ENCODE measurements at places on chromosomes 16 and 17.

DNA sequence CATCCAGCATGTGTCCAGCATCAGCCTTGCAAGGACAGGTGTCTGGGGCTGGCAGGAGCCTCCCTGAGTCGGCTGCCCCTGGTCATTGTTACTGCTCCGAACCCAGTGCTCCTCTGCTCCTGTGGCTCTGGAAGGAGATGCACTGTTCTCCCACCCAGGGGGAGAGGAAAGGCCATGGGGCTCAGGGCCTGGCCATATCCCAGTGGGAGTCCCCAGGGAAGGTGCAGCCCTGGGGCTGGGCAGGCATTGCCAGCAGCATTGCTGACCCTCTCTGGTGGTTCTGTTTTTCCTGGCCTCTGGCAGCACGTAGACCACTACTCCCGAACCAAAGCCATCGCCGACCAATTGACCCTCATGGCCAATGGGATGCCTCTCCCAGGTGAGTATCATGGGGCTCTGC, 9.6 kb downstream of the SDR42E2 start:
- DNase-seq: no peak

- no peak for DNase-seq
Observed at GRCh38 chr17:72863526-72864211, 228.8 kb downstream of the SLC39A11 start.

GRCh38 chr17:69084911-69085310, 24.2 kb upstream of the ABCA9 start:
- DNase-seq: no peak

- DNase-seq: no peak
Observed at GRCh38 chr17:51000835-51001638, 119.6 kb downstream of the SPAG9 start.

DNA sequence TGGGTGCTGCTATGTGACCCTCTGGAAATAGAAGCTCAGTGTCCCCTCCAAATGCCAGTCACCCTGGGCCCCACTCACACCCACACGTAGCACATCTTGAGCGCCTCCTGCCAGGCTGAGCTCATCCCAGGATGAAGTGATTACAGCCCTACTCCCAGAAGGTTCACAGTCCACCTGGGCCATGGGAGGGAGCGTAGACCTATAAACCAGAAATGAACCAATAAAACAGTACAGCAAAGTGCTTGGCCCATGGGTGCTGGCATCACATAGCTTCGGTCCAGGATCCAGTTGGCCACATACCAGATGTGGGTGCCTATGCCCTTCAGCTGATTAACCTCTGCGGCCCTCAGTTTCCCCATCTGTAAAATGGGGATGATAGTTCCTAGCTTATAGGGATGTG, 2.2 kb upstream of the BICDL2 start:
- DNase-seq: no peak

DNA sequence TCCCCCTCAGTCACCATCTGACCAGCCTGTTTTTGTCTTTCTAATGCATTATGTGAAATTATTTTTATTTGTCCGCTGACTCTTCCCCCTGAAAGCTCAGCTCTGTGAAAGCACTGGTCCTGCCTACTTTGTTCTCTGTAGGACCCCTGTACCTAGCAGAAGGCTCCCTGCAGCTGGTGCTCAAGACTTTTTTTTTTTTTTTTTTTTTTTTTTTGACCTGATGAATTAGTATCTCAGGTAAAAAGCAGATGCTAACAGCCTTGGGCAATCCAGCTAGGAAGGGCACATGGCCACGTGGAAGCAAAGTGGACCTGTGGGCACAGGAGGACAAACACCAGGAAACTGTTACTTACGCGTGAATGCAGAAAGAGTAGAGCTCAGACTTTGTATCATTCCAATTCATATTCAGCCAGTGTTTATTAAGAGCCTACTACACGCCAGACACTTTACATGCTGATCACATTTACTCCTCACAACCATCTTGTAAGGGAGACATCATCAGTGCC, 629 bp upstream of the UNC119 start:
- DNase-seq: no peak

DNA sequence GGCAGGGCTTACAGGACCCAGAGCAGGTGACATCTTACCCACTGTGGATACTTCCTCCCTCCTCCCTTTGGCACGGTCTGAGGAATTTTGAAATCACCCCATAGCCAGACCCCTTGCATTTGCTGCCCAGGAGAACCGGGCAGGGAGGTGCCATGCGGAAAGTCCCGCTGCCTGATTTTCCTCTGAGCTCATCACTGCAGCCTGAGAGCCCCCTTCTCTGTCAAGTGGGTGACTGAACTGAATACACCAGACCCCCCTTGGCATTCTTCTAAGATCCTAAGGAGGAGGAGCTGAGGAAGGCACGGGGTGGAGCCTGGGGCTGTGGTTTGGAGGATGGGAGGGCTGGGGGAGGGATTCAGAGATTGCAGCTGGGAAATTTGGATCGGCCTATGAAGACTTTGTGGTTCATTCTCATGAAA, 173.4 kb downstream of the RAB11FIP4 start:
- no peak for DNase-seq

DNA sequence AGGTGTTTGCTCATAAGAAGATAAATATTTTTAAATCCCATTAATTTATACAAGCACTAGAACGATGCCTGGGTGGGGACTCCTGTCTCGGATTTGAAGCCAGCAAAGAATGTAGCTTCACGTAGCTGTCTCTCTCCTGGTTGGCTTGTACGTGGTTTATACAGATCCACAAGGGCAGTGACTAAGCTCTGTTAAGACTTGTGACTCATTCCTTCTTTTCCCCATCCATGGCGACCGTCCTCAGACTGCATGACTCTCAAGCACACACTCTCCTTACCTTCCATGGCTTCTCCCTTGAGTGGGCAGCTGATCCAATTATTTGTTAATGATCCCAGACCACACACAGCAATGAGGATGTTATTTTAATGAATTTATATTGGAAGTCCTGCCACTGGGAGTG, 679.7 kb upstream of the SOX9 start:
- DNase-seq: no peak

- DNase-seq: no peak
Observed at GRCh38 chr17:17412326-17412725, 64.5 kb upstream of the MED9 start.

GRCh38 chr17:29291163-29291752, 2.7 kb downstream of the NUFIP2 start:
- no peak for DNase-seq

DNA sequence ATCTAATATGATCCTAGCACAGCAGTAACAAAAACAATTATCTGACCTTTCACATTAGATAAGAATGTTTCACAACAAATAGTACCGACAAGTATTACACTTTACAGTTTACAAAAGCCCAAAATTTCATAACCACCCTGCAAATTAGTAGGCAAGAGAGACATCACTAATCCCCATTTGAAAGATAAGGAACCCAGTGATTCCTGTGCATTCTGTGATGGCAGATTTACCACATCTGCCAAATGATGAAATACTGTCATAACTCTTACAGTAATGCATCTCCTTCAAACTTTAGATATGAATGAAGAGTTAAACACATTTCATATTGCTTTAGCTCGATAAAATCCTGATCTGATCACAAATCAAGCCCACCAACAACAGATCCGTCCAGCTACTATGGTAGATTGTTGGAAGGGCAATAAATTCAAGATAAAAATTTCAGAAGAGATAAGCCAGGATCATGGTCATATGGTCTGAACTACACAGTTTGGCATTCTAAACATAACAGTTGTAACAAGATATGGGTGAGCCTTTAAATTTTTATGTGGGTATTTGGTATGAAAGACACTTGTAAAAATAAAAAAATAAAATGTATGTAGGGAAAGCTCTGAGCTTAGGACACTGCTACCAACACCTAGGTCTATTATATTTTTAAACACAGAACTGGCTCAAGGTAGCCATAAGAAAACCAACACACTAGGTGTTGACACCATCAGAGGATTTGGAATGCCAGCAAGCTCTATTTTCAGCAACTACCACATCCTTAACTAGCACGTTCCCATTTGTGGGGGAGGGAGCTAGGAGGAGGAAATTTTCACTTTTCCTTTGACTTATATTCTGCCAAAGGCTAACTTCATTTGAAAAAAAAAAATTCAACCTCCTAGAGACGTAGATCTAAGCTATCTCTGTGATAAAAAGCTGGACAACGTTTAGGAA, 9.3 kb downstream of the YWHAE start:
- DNase-seq: no peak

DNA sequence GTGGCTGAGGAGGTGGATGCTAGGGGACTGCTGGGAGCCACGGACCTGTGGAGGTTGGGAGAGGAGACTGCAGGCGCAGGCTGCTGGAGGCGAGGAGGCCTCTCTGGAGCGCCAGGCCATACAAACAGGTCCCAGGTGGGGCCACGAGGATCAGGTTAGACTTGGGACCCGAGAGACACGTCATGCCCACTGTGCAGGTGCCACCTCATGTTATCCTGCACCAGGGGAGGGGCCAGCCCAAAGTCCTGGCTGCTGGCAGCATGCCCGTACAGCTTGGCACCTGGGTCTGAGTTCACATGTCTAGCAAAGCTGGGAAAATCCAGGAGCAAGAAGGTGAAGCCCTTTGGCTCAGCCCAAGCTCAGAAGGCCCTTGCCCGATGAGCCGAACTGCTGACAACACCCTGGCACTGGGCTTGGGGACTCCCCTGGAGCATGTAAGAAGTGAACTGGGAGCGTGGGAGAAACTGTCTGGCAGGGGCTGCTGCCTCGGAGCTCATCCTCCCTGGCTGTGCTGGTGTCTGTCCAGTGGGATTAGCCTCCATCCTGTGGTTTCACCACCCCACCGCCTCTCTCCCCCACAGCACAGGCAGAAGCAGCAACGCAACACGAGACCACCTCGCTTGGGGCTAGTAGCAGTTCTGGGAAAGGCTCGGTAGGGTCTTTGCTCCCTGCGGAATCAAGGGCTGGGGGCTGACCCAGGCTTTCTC, 5.3 kb downstream of the ARHGDIA start:
- no peak for DNase-seq

DNA sequence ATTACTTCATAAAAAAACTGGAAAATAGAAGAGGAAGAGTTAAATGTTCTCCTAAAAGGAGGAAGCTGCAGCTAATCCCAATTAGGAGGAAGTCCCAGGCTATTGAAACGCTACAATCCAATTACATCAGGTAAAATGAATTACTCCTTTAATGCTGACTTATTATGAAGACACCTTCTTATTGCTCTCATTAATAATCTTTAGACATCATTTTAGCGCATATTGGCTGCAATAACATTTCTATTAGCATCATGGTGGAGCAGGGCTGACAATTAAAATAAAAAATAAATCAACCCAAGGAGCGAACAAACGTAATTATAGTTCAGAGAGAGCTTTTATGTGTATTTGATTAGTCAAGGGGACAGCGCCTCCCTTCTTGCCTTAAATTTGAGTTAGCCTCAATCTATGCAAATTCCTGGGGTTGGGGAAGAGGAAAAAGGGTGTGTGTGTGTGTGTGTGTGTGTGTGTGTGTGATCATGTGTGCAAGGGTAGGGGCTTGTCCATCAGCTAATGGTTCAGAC, 109.0 kb upstream of the IRX6 start:
- DNase-seq: no peak

GRCh38 chr17:49285716-49286115, 55.1 kb upstream of the PHOSPHO1 start:
- DNase-seq: no peak

- DNase-seq: no peak
Observed at GRCh38 chr17:231966-232807, 50.7 kb upstream of the DOC2B start.

- no peak for DNase-seq
Observed at GRCh38 chr17:73271072-73271471, 9.4 kb upstream of the CPSF4L start.

DNA sequence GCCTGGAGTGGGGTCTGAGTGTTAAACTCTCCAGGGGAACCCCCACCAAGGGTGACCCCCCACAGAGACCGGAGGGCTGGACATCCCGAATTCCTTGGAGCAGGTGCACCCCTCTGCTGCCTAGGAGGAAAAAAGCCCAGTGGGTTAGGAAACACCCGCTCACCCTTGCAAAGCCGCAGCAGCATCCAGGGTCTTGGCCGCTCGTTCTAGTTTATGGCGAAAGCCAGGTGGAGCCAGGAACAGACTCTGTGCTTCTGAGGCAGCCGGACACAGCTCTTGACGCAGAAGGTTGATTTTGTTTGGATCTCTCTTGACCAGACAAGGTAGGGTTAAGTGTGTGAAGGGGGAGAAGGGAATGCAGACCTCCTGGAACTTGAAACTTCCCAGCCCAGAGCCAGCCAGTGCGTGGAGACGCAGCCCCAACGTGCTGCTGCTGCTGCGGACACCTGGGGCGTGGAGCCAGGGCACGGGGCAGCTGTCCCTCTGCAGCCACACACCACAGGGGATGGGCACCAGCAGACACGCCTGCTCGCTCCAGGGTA, 154.5 kb downstream of the LAT start:
- no peak for DNase-seq

DNA sequence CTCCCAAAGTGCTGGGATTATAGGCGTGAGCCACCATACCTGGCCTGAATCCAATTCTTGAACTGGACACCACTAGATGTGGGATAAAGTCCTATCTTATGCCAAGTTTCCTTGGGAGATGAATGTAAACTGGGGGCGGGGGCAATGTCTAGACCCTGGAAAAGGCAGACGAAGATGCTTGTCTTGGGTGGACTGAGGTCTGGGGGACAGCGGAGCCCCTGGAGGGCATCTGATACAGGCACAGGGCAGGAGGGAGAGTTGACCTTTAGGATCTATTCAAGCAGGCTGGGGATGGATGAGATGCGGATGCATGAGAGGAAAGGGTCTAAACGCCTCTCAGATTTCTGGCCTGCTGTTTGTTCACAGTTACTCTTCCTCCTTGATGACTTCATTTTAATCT, 11.7 kb downstream of the C1QTNF1 start:
- no peak for DNase-seq
